ENCODE measurements at places on chromosomes 16 and 17.

- DNase-seq = no peak
Measured at GRCh38 chr17:74939534-74939933, 3.8 kb downstream of the OTOP3 start.

GRCh38 chr16:709566-710499 lies 4.2 kb upstream of the FBXL16 start:
- no peak for DNase-seq

DNA sequence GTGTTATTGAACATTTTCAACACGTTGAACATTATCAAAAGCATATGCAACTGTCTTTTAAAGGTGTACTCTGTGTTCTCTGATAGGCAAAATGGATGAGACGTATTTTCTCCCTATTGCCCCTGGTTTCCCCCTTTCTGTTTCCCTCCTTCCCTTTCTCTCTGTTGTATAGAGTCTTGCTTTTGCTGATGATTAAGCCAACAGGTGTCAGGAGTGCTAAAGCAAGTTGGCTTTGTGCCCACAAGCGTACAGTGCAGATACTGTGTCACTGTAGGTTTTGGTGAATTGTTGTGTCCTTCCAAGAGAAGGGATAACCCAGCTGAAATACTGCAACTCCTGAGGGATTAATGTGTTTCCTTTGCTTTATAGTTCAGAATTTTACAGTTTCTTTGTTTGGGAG lies 74.4 kb downstream of the COX10 start:
- DNase-seq = no peak

- DNase-seq = no peak
Measured at GRCh38 chr16:48250520-48251278, 3.4 kb upstream of the ABCC11 start.

GRCh38 chr17:80018917-80019651 lies 16.6 kb downstream of the TBC1D16 start:
- no peak for DNase-seq

DNA sequence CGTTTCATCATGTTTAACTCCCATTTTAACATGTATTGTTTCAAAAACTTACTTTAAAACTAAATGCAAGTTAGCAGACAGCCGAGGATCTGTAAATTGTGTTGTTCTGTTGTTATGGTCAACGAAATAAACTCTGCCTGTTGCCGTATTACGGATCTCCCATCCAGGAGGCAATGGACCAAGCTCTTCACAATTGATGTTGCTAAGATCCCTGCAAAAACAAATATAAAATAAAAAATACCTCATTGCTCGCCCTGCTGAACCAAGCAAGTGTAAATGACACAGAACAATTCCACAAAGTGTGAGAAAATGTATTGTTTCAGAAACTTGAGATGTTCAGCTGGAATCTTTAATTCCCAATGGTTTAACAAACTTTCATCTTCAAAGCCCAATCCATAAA lies 65.0 kb downstream of the CEP95 start:
- no peak for DNase-seq

GRCh38 chr16:50501986-50502615 lies 46.1 kb upstream of the NKD1 start:
- no peak for DNase-seq

- DNase-seq = no peak
Measured at GRCh38 chr17:40535924-40536294, 29.4 kb downstream of the CCR7 start.

GRCh38 chr17:57481910-57482391 lies 225.6 kb downstream of the MSI2 start:
- no peak for DNase-seq

DNA sequence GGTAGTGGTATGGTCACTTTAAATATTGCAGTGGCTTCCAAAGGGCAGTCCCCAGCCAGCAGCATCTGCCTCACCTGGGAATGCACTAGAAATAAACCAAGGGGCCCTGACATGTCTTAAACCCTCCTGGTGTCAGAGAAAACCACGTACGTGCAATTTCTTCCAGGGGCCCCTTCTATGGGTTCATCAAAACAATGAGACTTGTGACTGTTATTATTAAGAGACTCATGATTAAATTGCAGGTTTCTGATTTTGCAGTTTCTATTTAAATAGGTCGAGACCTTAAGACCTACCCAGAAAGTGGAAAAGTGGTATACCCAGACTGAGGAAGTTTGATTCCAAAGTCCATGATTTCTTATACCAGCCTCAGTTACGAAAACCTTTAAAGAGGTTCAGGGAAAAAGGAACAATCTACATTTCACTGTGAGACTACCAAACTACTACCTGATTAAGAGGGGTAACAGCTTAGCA lies 746 bp upstream of the POLG2 start:
- DNase-seq = no peak

DNA sequence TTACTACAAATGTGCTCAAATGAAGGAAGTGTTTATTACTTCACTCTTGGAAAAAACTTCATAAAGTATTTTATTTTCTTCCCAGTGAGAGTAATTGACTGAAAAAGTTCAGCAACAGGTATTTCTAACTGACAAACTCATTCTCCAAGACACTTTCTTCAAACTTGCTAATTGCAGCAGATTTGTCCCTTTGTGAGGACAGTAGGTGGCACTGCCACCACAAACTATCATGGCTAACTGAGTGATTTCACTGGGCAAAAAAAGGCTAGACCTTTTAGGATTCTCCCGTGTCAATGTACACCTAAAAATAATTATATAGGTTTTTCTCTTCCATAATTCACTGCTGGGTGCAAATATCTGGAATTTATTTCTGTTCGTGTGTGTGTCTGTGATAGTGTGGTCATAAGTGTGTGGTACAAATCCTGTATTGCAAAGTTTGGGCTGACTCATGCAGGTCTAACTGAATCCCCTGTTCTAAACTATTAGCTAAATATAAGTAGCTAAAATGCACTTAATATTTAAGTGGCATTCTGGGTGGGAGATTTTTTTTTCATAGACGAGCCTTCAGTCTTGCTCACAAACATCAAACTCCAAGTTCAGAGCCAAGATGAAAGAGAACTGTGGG lies 3.9 kb downstream of the HS3ST3A1 start:
- DNase-seq = peak; percentile 41
